GDM1 (cell line): ENCODE measurements at places on chromosomes 5 and 9.
A peak's percentile ranks its signal among the peaks of the same experiment; 100 is the strongest.

- DNase-seq: no peak
Measured at GRCh38 chr9:68720656-68721313, 15.7 kb downstream of the PIP5K1B start.

DNA sequence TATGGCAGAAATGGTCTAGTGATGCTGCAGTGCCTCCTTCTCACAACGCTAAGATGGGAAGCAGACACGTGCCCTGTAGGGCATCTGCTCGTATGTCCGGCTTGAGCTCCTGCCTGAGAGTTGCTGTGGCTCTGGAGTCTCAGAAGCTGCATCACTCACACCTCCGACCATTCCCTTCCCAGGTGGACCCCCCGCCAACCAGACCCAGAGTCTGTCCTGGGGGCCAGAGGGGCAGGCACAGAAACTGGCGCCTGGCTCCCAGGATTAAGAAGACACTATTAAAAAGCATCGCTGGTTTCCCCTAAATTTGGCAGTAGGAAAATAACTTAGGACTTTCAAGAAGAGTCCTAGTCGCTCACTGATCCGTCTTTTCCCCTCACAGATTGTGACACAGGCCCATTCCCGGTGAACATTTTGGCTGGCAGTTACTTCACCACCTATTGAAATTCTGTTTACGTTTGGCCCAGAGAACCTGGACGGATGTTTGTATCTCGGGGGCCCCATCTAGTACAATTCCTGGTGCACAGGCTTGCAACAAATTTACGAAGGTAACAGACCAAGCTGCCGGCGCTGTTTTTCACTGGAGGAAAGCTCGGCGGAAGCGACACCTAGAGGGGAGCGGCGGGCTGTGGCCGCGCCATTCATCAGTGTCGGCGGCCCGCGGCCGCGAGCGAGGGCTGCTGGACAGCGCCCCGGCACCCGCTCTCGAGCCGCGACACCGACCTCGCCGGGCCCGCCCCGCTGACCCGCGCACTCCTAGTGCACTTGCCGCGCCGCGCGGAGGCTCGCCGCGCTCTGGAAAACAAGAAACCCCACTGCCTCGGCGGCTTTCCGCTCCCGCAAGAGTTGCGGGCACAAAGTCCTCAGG is 1.6 kb downstream of the FSTL4 start:
- no peak for DNase-seq

GRCh38 chr9:17555362-17556054 is 23.4 kb upstream of the SH3GL2 start:
- DNase-seq: no peak

GRCh38 chr9:113343732-113344231 is 3.7 kb upstream of the WDR31 start:
- peak; percentile 45 for DNase-seq

DNA sequence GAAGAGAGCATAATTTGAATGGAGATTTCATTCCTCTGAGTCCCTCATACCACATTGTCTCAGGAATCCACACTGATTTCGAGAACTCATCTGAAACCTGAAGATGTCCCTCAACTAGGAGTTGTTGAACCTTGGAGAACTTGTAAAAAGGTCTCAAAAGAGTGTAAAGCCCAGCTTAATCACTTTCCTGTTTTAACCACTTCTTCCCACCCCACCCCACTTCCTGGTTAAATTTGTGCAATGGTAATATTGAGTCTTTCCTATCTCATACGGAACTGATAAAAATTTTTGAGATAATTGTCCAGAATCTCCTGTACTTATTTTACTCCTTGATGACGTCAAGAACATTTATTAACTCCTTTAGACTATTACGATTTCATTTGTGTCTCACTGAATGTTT is 240.7 kb downstream of the ARRDC3 start:
- no peak for DNase-seq

GRCh38 chr5:59185757-59186385 is 603.0 kb downstream of the RAB3C start:
- no peak for DNase-seq

- no peak for DNase-seq
Measured at GRCh38 chr9:13171261-13171660, 108.2 kb downstream of the MPDZ start.

GRCh38 chr5:94811331-94811730 is 192.9 kb downstream of the SLF1 start:
- DNase-seq: no peak

GRCh38 chr9:110192531-110193261 is 15.3 kb downstream of the C9orf152 start:
- DNase-seq: no peak

DNA sequence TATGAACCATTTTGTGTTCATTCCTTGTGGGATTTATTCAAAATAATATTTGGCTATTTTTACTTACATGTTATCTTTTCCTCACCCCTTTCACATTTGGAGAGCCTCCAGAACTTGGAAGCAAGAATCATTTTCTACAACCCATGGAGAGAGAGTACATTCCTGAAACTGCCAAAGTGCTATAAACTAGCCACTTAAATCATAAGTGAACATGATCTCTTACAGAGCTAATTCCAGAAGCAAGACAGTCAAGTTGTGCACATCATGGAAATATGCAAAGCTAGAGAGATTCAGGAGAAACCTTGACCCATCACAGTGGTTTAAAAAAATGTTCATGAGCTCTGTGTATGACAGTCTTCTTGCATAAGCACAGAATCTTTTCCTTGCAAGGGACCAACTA is 883.6 kb upstream of the C9orf72 start:
- DNase-seq: no peak

DNA sequence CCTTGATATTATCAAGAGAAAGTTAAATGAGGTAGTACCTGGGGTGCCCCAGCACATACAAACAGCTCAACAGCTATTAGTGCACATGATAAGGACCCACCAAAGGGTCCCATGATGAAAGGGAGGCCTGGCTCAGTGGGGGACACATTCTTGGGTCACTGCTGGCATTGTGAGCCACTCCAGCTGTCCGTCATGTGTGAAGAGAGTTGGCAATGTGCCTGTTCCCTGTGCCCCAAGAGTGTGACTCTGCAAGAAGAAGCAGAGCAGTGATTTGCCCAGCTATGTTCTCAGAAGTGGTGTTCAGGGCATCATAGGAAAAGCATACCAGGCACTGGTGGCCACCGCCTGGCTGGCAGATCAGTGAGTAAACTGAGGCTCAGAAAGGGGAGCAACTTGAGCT is 37.1 kb upstream of the TDRD7 start:
- no peak for DNase-seq

- no peak for DNase-seq
Measured at GRCh38 chr9:13266167-13266566, 13.3 kb downstream of the MPDZ start.

GRCh38 chr5:39175273-39175955 is 43.9 kb downstream of the FYB1 start:
- no peak for DNase-seq

DNA sequence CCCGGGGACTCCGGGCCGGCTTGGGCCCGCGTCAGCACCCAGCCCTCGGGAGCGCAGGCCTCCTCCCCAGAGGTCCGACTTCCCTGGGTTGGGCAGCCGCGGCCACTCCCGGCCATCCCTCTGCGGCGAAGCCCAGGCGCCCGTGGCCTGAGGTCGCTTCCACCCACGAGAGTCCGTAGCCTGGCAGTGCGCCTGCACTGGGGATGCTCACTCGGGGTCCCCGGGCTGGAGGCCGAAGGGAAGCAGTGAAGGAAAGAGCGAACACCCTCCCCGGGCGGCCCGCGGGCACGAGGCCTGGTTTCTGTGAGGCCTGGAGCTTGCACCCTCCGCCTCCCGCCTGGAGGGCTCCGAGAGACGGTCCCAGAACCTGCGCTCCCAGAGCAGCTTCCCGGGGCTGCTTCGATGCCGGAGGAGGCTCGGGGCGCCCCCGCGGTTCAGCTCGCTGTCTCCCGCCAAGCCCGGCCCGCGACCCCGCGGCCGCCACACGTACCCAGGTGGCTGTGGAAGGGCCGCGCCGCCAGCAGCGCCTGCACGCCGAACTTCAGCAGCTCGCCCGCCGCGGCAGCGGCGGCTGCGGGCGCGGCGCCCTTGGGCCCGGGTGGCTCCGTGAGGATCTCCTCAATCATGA is 607 bp downstream of the BARX1 start:
- no peak for DNase-seq

GRCh38 chr5:38576442-38576841 is 20.0 kb upstream of the LIFR start:
- DNase-seq: no peak

GRCh38 chr9:105832096-105832710 is 137.9 kb downstream of the TMEM38B start:
- no peak for DNase-seq

GRCh38 chr9:130398487-130399240 is 46.1 kb upstream of the ASS1 start:
- DNase-seq: no peak

- no peak for DNase-seq
Measured at GRCh38 chr5:50807661-50808060, 141.2 kb downstream of the PARP8 start.

DNA sequence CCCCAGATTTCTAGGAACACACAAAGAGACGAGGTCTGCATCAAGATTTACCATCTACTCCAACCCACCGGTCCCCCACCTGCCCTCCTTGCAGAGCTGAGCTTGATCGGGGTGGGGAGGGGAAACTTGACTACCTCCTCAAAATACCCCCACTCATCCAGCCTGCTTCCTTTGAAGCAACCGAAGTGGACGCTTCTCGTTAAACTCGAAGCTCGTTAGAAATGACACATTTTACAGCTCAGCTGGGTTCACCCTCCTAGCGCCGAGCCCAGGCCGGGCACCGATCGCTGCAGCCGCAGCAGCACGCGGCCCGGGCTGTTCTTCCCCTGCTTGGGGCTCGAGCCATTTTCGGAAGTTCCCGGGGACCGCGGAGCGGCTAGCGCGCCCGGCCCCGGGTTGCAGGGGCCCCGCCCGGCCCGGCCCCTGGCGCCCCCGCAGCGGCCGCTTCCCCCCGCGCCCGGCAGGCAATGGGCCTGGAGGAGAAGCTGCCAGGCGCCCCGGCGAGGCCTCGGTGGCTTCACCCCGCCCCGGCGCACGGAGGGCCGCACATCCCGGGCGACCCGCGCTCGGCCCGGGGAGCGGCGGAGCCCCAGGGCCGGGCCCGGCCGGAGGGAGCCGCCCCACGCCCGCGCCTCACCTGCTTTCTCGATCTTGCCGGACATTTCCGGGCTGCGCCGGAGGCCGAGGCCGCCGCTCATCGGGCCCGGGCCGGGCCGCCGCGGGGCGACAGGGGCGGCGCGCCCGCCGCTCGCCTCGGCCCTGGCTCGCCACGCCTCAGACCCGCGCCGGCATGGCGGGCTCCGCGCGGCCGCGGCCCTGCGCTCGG is 530 bp downstream of the RAPGEF1 start:
- DNase-seq: no peak

DNA sequence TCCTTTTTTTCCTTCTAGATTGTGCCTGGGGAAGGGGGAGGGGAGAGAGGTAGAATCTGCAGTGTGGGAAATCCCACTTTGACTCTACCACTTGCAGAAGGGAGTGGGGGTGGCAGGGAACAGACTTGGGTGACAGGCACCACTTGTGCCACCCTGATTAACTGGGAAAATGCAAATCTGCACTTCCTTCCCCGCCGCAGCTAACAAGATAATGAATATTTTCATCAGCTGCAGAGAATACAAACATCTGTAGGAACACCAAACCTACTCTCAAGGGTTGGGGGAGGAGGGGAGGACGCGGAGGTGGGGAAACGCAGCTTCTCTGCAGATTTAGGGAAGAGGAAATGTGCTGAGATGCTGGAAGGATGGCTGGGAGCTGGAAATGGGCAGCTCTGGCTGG is 73.5 kb downstream of the TRIM32 start:
- no peak for DNase-seq

DNA sequence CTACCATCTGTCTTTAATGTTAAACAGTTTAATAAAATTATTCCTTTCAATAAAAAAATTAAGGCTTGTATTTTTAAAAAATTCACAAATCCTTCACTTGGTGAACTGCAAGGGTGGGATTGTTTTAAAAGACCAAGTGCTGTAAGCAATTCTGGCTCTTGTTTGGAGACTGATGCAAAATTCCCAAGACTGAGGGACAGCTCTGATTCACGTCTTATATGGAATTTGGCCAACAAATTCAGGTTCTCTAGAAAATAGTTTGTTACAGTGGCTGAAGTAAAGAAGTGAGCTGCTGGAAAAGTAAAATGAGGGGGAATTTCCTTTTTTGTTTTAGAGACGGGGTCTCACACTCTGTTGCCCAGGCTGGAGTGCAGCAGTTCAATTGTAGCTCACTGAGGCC is 58.3 kb downstream of the PRELID2 start:
- no peak for DNase-seq

DNA sequence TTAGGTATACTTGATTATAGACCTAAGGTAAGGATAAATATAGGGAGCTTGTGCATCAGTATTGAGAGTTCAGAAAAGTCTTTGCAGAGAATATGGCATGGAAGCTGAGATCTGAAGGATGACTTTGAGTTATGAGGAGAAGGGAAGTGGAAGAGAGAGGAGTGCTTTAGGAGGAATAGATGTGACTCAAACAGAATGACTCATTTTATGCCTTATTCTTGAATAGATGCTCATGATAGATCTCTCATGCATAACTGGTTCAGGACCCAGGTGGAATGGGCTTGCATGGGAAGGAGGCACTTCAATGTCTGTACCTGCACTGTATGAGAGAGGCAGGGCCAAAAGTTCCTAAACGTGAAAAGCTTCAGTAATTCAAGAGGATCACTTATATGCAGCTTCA is 103.3 kb downstream of the CWC27 start:
- no peak for DNase-seq
